T-cell (primary cell): ENCODE measurements at places on chromosomes 6 and 20.

GRCh38 chr6:148649454-148649963 lies 97.3 kb upstream of the UST start:
- no peak for DNase-seq

DNA sequence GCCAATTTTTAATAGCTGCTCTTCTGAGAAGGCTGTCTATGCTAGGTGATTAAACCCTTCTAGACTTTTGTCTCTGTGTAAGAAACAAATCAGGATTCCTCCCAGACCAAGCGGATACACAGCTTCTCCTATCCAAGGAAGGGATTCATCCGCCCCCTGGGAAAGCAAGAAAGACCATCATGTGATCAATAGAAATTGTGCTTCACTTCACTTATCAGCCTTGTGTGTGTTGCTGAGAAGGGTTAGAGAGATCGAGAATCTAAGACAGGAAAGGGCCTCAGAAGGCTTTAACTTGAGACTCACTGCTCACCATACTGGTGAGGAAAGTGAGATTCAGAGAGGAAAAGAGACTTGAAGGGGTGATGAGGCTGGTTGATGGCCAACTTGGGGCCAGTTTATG lies 1.5 kb downstream of the ABCC10 start:
- no peak for DNase-seq

DNA sequence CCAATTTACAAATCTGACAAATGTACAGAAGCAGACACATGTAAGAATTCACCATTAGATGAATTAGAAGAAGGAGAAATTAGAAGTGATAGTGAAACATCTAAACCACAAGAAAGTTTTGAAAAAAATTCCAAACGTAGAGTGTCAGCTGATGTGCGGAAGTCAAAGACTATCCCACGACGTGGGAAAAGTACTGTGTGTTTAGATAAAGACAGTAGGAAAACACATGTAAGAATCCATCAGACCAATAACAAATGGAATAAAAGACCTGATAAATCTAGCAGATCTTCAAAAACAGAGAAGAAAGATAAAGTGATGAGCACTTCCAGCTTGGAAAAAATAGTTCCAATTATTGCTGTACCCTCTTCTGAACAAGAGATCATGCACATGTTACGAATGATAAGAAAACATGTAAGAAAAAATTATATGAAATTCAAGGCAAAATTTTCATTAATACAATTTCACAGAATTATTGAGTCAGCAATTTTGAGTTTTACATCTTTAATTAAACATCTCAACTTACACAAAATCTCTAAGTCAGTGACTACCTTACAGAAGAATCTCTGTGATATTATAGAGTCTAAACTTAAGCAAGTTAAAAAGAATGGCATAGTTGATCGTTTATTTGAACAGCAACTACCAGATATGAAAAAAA lies 28.1 kb upstream of the GJA10 start:
- DNase-seq, result no peak

DNA sequence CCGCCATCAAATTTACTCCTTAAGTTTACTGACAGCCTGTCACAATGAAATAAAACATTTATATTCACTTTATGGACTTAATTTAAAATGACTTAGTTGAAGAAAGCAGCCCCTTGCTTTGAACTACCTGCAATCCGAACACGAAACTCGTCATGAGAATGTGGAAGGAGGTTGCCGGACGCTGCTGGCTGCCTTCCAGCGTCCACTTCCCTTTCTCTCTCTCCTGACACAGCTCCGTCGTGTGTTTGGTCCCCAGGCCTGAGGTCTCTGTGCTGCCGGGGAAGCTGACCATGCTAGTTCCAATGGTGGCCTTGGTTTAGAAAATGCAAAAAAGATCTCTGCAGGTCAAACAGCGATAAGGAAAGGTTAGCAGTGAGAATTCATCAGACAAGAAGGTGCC lies 519.7 kb downstream of the CDH26 start:
- no peak for DNase-seq

DNA sequence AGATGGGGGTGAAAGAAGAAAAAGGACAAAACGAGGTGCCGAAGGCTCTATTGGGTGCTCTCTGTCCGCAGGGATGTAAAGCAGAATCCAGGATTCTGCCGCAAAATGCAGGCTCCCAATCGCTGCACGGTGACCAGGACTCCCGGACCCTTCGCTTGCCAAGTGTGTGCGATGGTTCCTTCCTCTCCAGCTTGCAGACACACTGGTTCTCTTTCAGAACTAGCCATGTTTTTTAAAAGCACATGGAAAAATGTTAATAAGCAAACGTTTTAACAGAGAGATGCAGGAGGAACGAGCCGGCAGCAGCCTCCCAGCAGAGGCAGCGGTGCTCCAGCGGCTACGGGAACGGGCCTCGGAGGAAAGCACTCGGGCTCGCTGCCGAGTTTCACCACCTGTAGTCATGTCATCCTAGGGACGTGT lies 59.6 kb downstream of the ZNF831 start:
- DNase-seq, result no peak

GRCh38 chr6:5287205-5287965 lies 26.1 kb downstream of the FARS2 start:
- DNase-seq, result no peak

GRCh38 chr6:88780714-88781389 lies 182.6 kb downstream of the RNGTT start:
- peak; percentile 34 for DNase-seq

GRCh38 chr6:11007715-11008608 lies 36.1 kb downstream of the ELOVL2 start:
- no peak for DNase-seq

DNA sequence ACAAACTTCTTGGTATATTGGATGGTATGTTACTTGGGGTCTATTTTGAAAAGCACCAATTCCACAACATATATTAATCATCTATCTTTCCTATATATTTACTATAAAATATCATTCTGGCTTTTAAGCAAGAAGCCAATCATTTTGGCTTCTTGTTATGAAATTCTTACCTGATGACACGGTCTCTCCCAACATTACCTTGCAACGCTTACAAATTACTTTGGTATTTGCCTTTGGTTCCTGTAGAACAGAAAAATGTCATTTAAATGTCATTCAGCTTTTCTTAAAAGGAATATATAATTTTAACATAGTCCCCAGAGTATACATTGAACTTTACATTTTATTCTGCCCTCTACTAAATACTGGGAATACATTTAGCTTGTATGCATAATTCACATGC lies 27.4 kb downstream of the UBE3D start:
- no peak for DNase-seq

DNA sequence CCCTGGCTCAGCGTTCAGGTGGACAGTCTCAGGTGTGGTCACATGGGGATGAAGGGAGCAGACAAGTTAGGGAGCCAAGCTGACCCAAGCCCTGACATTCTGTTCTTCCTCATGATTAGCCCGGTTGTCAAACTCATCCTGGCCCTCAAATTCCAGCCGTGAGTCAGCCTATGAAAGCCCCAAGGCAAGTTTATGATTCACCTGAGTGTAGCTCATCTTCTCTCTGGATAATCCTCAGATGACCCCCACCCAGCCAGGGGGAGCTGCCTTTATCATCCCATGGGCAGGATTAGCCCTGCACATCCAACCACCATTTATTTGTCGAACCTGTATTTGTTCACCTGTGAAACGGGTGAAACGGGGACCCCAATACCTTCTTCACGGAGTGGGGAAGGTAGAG lies 161.9 kb downstream of the DHX35 start:
- no peak for DNase-seq

DNA sequence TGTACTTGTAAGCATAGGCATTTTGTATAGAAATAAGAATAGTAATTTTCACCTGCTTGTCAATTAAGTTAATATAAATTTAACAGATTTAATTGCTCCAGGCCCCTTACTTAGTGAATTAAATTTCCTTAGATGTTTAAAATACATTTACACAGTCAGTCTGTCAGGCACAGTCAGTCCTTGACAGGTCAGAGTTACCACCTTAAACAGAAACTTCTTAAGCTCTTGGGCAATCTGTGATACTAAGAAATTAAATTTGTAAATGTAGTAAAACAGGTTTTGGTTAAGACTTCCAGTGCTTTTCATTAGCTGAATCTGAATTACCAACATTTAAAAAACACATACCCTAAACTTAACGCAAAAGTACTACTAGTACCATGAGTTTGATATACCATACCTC lies 15.9 kb downstream of the PTPRA start:
- no peak for DNase-seq

GRCh38 chr6:89311853-89312531 lies 3.1 kb downstream of the GABRR2 start:
- no peak for DNase-seq

- DNase-seq, result no peak
Measured at GRCh38 chr20:59182401-59183044, 18.9 kb downstream of the ZNF831 start.

DNA sequence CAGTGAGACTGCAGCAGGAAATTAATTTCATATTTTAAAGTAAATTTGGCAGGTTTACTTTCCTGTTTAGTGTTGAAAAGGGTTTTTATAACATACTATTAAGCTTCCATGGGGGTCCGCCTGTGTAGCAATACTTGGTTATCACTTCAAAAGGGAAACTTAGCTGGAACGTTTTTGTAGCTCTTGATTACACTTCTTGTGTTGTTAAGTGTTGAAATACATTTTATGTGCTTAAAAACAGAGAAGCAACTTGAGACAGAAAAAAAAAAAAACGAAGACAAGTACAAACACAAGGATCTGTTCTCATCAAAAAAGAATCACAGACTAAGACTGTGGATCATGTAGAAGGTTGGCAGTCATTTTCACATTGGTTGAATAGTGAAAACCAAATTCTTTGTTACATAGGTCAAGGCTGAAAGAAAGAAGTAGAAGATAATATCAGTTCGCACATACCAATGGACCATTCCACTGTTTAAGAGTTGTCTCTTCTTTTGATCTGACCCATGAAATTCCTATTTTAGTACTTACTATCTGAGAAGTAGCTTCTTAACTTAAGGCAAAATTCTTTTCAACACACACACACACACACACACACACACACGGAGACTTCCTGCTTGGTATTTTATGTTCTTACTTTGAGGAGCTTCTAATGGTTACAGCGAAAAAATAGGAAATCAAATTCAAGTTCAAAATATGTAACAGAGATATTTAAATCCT lies 113.9 kb upstream of the SLC35B3 start:
- DNase-seq, result no peak

GRCh38 chr6:134187751-134188150 lies 130.2 kb downstream of the SGK1 start:
- no peak for DNase-seq

- no peak for DNase-seq
Measured at GRCh38 chr20:34294563-34294962, 8.6 kb downstream of the AHCY start.
